Osteocyte (in vitro differentiated cells): ENCODE measurements at places on chromosomes 5 and 9.

DNA sequence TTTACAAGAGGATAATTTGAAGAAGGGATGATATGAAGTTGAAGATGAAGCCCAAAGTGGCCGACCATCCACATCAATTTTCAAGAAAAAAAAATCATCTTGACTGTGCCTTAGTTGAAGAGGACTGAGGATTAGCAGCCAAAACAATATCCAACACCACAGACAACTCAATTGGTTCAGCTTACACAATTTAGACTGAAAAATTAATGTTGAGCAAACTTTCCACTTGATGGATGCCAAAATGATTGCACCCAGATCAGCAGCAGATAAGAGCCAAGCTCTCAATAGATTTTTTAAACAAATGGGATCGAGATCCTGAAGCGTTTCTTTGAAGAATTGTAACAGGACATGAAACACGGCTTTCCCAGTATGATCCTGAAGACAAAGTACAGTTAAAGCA, 163.2 kb downstream of the GADD45G start:
- DNase-seq = no peak

- no peak for DNase-seq
These were observed 34.3 kb downstream of the PARP8 start for GRCh38 chr5:50700706-50701105.

DNA sequence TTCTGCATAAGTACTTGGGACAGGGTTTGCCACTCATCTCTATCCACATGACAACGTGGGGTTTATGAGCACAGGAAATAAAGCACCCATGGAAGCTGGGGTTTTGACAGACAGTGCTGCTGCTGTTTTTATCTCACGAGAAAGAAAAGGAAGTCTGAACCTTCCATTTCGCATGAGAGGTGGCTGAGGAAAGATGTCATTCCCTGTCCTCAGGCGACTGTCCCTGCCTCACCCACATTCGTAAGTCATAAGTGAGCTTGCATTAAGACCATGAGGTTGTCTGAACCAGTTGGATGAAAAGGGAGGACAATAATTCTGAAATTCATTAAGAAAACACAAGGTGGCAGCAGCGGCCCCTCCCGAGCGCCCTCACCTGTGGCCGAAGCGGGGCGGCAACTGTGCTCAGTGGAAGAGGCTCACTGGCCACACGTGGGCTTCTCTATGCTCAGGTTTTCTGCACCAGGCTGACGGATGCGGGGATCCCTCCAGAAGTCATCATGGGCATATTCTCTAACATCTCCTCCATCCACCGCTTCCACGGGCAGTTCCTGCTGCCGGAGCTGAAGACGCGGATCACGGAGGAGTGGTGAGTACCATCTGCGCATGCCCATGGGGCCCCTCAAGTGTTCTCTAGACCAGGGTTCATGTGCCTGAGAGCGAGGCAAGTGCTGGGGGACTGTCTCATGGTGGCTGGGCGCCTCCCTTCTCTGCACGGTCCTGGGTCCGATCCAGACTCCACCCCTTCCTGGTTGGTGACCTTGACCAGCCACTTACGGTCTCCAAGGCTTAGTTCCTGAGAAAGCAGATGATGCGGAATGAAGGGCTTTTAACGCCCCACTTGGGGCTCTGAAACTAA, 54.7 kb upstream of the SUSD3 start:
- DNase-seq = peak; percentile 84

- no peak for DNase-seq
These were observed 190.8 kb downstream of the ELAVL2 start for GRCh38 chr9:23635276-23635675.

DNA sequence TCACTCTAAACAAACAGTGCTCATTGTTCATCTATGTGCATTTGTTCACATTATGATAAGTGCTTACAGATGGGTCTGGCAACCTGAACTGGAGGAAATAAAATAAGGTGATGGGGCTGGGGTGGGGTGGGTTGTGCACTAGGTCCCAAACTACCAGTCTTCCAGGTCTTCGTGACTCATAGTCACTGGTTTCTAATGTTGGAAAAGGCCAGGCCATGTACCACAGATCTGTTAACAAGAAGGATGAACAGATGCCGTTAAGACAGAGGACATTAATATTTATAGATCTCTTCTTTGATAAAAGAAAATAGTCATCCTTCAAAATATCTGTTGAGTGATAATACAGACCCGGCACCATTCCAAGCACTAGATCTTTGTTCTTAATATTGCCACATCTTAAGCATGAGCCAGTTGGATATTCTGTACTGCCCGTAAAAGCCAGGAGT, 71.4 kb upstream of the STARD4 start:
- no peak for DNase-seq

DNA sequence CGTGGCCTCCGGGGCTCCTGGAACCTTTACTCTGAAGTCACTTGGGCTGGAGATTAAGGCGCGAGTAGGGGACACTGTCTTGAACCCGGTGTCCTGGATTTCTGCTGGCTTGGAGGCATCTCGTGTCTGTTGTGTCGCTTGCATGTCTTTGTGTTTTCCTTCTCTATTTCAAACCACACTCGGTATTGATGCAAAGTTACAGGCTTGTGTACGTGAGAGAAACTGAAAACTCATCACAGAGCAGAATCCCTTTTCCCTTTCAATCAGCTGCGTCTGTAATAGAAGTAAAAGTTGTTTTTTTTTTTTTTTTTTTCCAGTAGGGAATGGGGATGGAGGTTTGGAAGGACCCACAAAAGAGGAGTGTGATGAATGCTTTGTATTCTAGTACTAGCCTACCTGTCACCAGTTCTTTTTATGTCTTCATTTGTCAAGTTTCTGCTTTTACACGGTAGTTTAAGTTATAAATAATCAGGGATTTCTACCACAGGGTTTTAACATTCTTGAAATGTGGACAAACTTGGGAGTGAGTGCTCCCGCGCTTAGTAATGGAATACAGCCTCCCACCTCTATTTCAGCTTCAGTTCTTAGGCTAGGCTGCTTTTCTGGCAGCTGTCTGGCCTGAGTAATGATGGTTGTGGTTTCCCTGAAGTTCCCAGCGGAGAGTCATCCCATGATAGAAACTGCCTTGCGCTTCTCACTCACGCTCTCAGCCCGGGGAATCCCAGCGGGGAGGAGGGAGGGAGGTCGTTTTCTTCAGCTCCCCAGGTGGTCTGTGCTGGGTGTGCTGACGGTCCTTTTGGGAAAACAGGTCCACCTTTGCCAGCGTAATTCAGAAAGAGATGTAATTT, 763 bp downstream of the TJP2 start:
- peak; percentile 86 for DNase-seq

DNA sequence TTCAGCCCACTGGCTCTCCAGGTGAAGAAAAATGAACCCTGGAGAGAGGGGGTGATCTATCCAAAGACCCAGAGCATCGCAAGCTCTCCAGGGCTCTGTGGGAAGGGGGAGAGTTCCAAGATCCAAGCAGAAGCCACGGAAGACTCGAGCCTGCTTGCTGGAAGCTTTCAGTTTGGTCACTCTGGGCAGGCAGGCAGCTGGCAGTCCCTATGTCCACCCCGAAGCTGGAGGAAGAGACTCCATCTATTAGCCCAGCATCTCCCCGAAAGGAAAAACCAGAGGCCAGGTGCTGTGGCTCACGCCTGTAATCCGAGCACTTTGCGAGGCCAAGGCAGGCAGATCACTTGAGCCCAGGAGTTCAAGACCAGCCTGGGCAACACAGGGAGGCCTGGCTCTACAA, 10.7 kb upstream of the SPARC start:
- DNase-seq = no peak

GRCh38 chr5:90612919-90613318, 54.3 kb downstream of the ADGRV1 start:
- no peak for DNase-seq

GRCh38 chr5:133531178-133531577, 81.2 kb downstream of the FSTL4 start:
- DNase-seq = peak; percentile 34

- no peak for DNase-seq
These were observed 1052.3 kb downstream of the PTPRD start for GRCh38 chr9:9560382-9561035.

GRCh38 chr5:167797933-167798332, 493.5 kb upstream of the WWC1 start:
- no peak for DNase-seq

- DNase-seq = no peak
These were observed 115.9 kb downstream of the ACTBL2 start for GRCh38 chr5:57366744-57367143.

DNA sequence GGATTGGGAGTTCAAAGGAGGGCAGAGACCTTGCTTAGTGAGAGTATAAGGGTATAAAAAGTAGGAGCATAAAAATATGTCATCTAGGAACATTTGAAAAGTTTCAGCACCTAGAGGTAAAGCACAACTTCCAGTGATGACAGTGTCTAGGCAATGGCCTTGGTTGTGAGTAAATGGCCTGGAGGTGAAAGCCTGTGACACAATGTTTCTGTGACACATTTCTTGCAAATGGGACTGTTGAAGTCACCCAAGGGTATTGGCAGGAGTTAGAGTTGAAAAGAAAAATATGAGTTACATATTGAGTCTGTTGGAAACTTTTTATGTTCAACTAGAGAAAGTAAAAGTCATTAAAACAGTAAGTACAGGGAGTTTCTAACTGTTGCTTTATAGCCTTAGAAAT, 14.8 kb downstream of the C5orf47 start:
- no peak for DNase-seq

DNA sequence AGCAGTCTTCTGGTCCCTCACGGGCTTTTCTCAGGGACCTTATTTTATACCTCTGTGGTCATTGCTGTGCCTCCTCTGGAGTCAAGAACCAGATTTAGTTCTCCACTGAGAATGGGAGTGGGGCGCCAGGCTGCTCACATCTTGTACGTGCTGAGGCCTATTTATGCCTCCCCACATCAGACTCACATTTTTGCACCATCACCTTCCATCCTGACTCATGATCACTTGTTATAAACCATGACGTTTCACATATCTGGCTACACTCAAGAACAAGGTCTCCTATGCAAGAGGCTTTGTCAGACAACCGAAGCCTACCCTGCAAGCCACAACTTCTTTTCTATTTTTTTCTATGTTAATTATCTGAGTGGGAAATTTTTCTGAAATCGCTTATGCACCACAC, 10.7 kb downstream of the PRUNE2 start:
- no peak for DNase-seq

DNA sequence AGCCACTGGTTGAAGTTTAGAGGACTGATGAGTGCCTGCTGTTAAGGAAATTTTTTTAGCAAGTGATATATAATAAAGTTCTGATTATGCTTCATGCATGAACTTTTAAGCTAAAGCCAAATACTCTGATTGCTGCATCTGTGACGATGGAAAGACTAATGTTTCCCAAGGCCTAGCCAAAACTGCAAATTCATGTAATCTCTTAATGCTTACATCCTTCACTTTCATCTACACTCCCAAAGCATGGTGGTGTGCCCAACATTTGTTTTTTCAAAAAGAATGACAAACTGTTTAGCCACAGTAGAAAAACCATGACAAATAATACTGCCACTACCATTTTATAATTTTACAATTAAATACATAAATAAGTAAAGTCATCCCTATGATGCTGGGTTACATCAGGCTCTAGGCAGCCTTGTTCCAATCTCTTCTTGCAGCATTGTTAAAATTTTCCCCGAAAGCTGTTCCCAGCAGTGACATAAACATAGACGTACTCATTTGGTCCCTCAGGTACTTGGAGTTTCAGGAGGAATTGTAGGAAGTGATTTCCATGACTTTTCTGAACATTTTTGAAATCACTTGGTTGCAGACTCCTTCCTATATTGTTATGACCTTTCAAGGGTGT, 625.3 kb upstream of the DMAC1 start:
- no peak for DNase-seq

DNA sequence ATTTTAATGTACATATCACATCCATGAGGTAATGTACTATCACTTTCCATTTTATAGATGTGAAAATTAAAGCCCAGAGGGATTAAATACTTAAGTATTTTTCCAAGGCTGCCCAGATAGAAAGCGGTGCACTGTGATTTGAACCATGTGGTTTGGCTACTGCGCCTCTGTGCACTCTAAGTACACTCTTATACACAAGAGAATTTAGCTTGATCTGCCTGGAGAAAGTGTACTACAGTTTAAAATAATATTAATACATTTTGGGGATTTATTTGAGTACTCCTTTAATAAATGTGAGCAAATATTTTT, 360.4 kb upstream of the ACTBL2 start:
- no peak for DNase-seq

GRCh38 chr5:137741-138140, 45.8 kb downstream of the PLEKHG4B start:
- no peak for DNase-seq

- DNase-seq = peak; percentile 21
These were observed 14.6 kb upstream of the PPP2CA start for GRCh38 chr5:134240421-134240962.

DNA sequence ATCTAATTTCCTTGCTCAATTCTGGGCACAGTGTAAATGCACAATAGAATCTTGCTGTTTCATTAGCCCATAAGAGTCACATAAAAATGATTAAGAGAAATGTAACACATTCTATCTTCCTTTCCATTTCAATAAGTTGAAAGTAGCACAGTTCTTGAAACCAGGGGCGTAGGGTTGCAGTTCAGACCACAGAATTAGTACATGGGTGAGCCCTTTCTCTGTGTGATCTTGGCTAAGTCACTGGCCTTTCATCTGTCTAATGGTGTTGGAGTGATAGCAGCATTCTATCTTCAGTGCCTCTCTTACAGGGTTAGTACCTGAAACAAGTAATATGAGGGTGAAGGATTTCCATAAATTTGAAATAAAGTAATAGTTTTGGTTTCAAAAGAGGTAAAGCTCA, 445.3 kb upstream of the ZNF462 start:
- DNase-seq = no peak

GRCh38 chr5:71475788-71476384, 20.4 kb downstream of the BDP1 start:
- no peak for DNase-seq

DNA sequence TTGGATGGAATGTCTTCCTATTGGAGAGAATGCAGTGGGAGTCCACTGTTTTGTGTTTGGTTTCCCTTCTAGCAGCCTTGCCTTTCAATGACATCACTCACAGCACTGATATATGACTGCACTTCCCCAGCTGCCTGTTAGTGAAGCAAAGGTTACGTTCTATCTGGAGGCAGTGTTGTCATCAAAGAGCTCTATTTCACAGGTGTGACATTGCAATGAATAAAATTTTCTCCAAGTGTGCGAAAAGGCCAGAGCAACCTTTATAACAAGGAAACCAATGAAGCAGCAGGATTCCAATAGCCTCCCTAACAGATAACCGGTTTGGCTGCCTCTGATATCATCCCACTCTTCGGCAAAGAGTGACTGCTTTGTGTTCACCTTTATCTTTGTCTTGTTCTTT, 523.5 kb upstream of the ZNF608 start:
- no peak for DNase-seq

DNA sequence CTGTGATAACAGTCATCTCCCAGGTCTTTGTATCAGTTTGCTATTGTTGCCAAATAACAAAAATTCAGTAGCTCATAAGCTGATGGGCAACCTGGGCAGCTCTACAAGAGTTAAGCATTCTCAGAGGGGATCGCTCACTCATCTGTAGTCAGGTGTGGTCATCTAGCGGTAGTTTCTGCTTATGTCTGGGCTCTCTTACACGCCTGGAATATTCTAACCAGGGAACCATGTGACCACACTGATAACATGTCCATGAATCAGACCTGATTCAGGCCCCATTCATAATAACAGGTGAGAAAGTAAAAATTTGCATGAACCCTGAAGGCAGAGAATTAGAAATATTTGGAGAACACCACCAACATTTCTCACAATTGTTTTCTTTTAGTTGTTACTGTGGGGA, 576.1 kb downstream of the SLCO4C1 start:
- no peak for DNase-seq
